ENCODE measurements at places on chromosomes 3 and 15.

GRCh38 chr15:73925848-73926218, 429 bp upstream of the LOXL1 start:
- peak; percentile 61 for DNase-seq

DNA sequence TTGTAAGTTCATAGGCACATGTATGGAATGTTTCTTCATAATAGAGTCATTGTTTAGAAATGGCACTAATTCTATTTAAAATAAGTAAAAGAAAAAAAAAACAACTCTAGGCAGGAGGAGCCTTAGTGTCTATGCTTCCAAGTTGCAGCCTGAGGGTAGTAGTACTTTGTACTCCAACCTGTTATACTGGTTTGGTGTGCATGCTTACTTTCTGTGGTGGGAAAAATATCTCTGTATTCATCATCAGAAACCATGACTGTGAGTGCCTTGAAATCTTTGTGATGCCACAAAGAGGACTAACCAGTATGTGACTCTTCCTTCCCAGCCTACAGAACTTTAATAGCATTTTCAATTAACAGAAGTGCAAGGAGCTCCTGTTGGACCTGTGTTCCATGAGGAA, 4.4 kb downstream of the NAALADL2 start:
- DNase-seq: no peak

- no peak for DNase-seq
Measured at GRCh38 chr15:22871481-22872086, 33.1 kb downstream of the NIPA2 start.

- DNase-seq: peak; percentile 60
Measured at GRCh38 chr3:51099794-51100535, 285.1 kb upstream of the MANF start.

GRCh38 chr3:52892290-52892624, 5.1 kb downstream of the STIMATE start:
- no peak for DNase-seq

DNA sequence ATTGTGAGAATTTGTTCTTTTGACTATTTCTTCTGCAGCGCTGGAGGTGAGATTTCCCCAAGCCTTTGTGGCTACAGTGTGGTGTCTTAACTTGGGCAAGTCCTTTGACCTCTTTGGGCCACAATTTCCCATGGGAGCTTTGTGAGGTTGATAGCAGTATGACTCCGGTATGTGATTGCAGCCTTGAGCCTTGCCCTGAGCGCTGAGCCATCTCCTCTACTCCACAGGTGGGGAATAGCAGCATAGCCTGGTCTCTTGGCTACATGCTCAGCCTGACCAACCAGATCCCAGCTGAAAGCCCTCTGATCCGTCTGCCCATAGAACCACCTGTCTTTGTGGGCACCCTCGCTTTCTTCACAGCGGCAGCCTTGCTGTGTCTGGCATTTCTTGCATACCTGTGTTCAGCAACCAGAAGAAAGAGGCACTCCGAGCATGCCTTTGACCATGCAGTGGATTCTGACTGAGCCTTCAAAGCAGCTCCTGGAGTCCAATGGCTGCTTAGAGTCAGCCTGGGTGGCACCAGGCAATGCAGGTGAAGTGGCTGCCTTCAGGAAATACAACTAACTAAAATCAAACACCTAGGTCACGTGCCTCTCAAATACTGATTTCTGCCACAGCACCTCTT, 30.0 kb upstream of the RPL14 start:
- no peak for DNase-seq

- no peak for DNase-seq
Measured at GRCh38 chr15:88913850-88914169, 631 bp upstream of the MFGE8 start.

DNA sequence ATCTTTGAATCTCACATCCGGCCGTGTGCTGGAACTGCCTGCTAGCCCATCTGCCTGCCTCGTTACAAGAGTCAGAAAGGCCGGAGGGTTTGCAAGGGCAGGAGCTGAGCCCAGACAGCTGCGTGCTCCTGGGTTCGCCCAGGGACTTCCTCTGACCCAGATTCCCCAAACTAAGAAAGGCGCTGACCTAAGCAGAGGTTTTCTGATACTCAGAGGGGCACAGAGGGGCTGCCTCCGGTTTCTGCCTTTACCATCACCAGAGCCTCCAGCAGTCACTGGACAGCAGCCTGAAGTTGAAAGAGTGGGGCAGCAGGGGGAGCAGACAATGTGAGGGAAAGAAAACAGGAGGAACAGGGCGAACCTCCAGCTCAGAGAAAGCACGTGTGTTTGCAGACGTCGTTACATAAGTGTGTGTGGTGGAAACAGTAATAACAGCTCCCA, 33.4 kb upstream of the RAD18 start:
- DNase-seq: no peak

- no peak for DNase-seq
Measured at GRCh38 chr3:12409684-12410596, 74.3 kb upstream of the TSEN2 start.

GRCh38 chr15:94606286-94606685, 374.9 kb downstream of the MCTP2 start:
- no peak for DNase-seq

- no peak for DNase-seq
Measured at GRCh38 chr15:52113708-52114107, 1.1 kb upstream of the BCL2L10 start.

- no peak for DNase-seq
Measured at GRCh38 chr3:65999606-66000005, 39.1 kb downstream of the MAGI1 start.

- DNase-seq: no peak
Measured at GRCh38 chr3:38532529-38532928, 36.4 kb downstream of the EXOG start.

DNA sequence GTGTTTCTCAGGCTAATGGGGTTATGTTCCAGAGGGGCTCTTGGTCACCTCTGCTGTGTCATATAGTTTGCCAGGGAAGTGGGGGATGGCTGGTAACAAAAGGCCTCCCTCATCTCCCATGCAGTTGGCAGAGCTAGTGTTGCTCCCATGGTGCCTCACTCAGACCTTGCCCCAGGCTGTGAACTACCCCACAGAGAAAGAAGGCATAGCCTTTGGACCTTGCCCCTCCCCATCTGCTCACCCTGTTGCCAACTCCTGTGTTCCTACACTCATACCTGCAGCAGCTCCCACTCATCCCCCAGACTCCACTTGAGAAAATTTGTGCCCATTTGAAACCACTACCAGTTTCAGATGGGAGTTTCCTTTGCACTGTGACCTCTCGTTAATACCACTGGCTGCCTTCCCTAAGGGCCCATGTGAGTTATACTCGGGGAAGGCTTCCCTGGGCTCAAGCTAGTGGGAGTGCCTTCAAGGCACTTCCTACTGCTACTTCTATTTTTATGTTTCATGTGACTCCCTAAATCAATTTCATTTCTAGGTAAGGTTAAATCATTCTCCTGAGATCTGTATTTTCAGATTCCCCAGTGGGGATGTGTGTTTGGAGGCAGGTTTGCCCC, 25.3 kb upstream of the COPB2 start:
- no peak for DNase-seq

DNA sequence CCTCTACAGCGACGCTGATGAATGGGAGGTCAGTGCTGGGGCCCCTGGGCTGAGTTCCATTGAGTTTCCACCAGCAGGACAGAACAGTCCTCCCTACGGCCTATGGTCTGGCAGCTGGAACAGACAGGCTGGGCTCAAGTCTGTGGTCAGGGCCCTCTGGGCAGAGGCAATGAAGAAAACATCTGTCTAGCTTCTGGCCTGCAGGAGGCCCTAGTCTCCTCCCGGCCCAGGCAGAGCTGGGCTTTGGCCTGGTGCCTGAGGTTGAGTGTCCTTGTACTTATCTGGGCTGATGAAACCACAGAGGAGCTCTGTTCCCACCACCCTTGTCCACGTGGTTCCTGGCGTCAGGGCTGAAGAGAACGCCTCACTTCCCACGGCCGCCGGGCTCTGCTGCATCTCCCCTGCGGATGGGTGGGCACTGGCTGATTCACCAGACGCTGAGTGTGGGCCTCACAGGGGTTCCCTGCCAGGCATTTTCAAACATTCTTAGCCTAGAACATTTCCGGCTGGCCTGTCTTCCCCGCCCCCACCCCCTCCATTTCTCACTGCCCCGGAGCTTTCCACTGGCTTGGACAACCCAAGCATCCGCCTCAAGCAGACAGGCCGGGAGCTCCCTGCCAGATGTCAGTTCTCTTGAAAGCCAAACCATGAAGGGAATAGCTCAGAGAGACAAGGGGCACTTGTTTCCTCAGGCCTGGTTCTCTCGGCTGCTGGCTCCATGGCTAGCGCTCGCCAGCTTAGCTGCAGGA, 20.3 kb downstream of the PPCDC start:
- peak; percentile 80 for DNase-seq

- peak; percentile 54 for DNase-seq
Measured at GRCh38 chr15:75138016-75138999, 63.4 kb upstream of the C15orf39 start.

DNA sequence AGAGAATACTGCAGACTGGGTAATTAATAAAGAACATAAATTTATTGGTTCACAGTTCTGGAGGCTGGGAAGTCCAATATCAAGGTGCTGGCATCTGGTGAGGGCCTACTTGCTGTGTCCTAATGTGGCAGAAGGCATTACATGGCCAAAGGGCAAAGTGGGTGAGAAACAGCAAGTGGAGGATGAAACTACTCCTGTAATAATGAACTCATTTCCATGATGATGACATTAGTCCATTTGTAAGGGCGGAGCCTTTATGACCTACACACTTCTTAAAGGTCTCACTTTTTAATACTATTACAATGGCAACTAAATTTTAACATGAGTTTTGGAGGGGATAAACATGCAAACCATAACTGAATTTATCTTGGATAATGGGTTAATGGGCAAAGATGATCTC, 139.6 kb upstream of the SGO1 start:
- no peak for DNase-seq

DNA sequence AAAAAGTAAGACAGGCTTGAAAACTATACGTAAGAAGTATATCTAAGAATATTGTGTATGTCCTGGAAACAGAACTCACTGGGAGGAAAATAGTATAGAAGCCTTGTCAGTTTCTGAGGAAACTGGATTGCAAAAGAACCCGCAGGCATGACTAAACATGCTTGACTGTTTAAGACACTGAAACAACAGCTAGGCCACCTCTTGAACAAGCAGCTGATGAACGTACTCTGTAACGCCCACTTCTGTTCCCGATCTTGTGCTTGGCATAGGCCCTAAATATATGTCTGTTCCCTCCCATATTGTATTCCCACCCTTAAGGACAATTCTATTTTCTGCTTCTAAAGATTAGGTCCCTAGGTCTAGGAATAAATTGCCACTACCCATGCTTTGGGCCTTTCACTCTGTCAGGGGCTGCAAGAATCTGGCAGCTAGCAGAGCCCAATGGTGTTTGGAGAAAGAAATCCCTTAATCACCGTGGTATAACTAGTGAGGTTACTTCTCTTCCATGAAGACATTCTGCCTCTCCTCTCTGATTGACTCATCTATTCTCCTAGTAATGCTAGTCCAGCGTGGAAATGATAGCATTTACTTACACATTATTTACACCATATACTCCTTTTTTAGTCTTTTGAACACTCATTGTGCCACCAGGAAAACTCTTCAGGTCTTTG, 46.2 kb downstream of the CD200 start:
- no peak for DNase-seq

GRCh38 chr3:116981089-116981488, 271.5 kb downstream of the TUSC7 start:
- no peak for DNase-seq

DNA sequence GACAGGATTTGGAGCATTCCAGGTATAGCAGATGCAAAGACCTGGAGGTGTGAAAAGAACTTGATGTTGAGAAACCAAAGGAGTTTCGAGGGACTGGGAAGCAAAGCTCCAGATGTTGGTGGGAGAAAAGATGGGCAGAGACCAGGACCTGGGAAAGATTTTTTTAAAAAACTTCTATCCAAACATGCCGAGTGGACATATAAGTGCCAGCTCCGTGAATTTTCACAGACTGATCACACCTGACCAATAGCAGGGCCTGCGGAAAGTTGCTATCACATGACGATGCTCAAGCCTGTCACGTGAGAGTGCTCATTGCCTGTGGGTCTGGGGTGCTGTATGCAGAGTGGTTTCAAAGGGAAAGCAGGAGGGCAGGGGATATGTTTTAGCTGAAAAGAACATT, 19.9 kb downstream of the SMAD6 start:
- DNase-seq: no peak

DNA sequence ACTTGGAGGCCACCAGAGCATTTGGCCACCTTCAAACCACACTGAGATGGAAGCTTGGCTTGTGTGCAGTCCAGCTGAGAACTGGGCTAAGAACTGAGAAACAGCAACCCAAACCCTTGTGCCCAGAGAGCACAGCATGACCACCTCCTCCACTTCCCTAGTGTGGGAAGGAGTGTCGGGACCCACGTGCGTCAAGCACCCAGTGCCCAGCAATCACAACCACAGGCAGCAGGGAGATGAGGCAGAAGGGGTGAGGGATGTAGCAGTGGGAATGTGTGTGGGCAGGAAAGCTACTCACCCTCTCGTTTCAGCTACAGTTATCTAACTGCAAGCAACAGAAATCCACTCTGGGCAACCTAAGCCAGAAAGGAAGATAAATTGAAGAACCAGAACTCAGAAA, 25.0 kb upstream of the RFTN1 start:
- peak; percentile 0 for DNase-seq

- no peak for DNase-seq
Measured at GRCh38 chr15:24269166-24269571, 406.4 kb upstream of the NPAP1 start.

DNA sequence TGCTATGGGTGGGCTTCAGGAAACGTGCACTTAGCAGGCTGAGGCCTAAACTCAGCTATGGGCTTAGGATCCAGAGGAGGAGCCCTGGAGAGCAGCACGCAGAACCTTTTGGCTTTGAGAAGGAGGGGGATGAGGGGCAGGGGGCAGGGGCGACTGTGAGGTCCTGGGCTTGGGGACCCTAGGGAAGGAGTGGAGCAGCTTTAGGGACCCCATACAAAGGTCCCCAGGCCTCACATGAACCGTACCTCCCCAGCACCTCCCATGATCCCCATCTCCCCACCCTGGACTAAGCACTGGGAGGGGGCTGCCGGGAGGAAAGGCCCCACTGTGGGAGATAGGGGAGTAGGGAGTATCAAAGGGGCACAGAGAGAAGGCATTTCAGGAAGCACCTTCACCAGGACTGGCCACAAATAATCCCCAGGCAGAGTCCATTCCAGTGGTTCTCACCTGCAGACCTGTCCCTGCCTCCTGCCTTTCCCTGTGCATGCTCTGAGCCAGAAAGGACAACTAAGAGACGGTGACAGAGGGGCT, 62.0 kb upstream of the KLF13 start:
- no peak for DNase-seq

- DNase-seq: no peak
Measured at GRCh38 chr15:80188251-80188650, 35.5 kb downstream of the FAH start.

- no peak for DNase-seq
Measured at GRCh38 chr3:65479990-65480389, 558.7 kb downstream of the MAGI1 start.

Data from kidney glomerular epithelial cell (primary cell).